ENCODE measurements at places on chromosomes 13 and 19.

DNA sequence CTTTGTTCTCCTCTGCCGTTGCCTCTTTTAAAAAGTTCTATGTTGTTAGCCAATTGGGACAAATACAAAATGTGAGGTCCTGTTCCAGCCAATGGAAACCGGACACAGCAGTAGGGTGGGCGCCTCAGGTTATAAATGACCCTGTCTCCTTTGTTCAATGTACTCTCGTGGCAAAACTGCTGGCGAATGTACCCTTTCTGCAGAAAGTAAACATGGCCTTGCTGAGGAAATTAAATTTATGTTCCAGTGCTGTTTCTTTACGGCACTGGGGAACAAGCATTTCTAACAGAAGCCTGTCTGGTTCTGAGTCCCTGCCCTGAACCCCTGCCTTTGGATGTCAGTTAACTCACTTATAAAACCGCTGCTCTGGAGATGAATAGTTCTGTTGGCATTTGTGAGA is 140.7 kb downstream of the PCCA start:
- DNase-seq: no peak

DNA sequence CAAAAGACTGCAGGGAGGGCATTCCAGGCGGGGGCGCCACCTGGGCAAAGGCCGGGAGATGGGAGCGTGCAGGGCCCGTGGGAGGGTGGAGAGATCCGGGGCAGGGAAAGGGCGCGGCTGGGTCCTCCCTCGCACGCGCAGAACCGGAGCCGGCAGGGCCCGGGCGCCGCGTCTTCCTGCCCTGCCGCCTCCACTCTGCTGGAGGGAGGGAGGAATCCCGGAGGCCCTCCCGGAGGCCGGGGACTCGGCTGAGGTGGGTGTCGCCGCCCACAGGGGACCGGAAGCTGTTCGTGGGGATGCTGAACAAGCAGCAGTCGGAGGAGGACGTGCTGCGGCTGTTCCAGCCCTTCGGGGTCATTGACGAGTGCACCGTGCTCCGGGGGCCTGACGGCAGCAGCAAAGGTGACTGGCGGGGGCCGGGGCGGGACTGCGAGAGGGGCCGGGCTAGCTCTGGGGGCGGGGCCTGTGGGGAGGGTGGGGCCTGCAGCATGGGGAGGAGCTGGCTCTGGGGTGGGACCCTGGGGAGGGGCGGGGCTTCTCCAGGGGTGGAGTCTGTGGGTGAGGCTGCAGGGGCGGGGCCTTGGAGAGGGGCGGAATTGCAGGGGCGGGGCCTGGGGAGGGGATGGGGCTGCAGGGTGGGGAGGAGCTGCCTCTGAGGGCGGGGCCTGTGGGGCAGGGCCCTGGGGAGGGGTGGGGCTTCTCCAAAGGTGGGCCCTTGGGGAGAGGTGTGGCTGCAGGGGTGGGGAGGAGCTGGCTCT is 51.3 kb downstream of the CELF5 start:
- DNase-seq: peak; percentile 86

- no peak for DNase-seq
These were observed 30.3 kb upstream of the SEMA6B start for GRCh38 chr19:4589579-4590410.

GRCh38 chr13:74575729-74576125 is 441.5 kb upstream of the KLF12 start:
- DNase-seq: no peak

GRCh38 chr13:40460116-40460515 is 206.3 kb downstream of the FOXO1 start:
- DNase-seq: no peak

- no peak for DNase-seq
These were observed 207.0 kb downstream of the SLITRK6 start for GRCh38 chr13:85592211-85592610.

DNA sequence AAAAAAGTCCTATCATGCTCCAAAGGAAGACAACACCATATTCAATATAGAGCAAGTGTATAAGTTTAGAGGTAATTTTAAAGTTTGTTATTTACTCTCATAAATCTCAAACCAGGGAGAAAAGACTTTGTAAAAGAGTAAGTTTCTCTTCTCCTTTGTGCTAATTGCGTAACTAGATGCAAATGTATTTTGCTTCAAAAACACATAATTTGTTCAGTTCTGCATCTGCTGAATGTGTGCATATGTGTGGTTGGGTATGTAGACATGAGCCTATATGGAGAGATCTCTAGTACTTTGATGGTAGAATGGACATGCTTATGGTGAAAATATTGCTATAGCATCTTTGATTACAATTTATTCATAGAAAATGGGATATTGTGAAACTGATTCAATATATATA is 17.8 kb upstream of the MIR17HG start:
- DNase-seq: no peak

GRCh38 chr19:15551293-15552004 is 43.1 kb downstream of the CYP4F22 start:
- DNase-seq: no peak

DNA sequence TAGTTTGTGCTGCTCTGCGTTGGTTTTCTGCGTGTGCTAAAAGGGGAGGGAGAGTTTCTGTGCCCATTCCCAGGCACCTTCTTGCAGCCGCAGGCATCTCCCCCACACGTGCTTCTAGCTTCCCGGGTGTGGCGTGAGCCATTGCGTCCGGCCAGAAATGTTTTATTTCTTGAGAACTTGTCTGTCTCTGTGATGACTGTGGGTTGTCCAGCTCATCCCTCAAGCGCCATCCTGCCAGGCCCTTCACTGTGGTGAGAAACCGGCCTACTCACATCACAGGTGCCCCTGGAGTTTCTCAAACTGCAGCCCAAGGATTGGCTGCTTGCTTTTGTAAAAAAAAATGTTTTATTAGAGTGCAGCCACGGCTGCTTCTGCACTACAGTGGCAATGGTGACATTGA is 24.2 kb downstream of the EPN1 start:
- no peak for DNase-seq

DNA sequence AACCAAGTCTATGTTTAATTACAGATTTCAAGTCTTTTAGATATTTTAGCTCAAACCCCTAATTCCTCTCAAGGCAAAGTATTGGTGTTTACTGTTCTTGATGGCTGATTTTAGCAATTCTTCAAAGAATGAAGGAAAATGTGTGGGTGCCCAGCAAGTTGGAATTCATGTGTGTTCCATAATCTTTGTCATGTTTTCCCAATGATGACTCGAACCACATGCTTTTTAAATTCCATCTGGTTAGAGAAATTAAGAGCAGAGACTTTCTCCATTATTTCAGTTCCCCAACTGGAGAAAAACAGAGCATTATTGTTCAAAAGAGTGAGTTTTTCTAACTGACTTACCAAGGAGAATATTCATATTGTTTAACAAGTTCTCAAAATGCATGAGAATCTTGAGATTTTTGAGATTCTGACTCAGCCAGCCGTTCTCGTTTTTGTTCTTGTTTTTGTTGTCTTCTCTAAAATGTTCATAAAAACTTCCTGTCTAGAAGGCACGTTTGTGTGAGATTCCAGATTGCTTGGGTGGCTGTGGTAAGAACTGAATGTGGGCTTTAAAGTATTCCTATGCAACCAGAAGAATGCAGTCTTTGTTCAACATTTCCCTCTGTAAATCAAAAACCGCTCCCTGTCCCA is 404.7 kb downstream of the IRS2 start:
- DNase-seq: no peak

Data from SW 1271 (cell line).